NCI-H2227 treated with DMSO at 0.1 percent for 48 hours (cell line): ENCODE measurements at places on chromosomes 2 and 18.

DNA sequence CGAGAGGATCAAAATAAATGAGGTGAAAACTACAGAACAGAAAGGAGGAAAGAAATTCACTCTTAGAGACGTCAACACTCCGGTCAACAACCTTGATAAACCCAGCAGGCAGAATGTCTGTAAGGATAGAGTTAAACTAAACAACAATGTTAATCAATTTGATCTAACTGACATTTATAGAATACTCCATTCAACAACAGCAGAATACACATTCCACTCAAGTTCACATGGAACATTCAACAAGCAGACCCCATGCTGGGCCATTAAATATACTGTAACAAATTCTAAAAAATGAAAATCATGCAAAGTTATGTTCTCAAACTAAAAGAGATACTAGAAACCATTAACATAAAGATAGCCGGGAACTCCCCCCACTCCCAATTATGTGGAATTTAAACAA, 41.8 kb downstream of the FAM210A start:
- no peak for DNase-seq

GRCh38 chr2:30293303-30293921, 62.1 kb downstream of the LBH start:
- DNase-seq = no peak

DNA sequence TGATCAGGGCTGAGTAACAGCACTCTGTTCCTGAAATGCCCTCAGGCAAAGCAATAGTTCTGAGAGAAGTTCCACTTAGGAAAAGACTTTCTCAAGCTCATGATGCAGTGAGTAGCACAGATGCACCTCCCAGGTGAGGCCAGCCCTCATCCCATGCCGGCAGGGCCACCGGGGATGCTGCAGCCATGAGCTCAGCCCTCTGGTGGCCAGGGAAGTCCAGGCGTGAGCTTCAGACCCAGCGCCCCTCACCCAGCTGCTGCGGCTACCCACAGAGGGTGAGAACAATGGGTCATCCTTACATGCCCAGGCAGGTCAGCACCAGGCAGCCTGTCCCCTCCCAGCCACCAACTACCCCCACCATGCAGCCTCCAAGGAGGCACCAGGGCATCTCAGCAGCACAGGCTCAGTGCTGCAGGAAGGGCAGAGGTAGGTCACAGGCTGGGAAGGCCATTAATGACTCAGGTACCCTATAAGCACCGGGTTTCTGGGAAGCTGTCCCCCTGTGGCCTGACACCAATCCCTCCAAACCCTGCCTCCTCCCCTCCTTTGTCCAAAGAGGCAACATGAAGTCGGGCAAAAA, 50.6 kb downstream of the TTC32 start:
- no peak for DNase-seq

DNA sequence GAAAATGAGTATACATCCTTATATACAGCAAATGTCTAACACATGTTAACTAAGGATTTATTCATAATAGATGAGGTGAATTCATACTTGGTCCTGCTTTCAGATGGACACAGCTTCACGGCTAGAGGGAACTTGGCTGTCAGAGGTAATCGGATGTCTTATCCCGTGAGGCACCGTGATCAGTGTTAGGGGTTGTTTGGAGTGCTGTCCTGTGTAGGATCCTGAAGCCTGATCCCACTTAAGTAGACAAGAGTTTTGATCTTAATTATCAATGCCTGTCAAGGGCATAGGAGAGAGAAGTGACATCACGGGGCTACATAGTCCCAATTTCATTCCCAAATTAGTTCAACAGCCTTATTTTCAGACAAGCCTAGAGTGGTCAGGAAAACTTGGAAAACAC, 204.6 kb downstream of the RNF144A start:
- DNase-seq = no peak

- no peak for DNase-seq
Observed at GRCh38 chr2:216090369-216090786, 8.7 kb downstream of the TMEM169 start.

DNA sequence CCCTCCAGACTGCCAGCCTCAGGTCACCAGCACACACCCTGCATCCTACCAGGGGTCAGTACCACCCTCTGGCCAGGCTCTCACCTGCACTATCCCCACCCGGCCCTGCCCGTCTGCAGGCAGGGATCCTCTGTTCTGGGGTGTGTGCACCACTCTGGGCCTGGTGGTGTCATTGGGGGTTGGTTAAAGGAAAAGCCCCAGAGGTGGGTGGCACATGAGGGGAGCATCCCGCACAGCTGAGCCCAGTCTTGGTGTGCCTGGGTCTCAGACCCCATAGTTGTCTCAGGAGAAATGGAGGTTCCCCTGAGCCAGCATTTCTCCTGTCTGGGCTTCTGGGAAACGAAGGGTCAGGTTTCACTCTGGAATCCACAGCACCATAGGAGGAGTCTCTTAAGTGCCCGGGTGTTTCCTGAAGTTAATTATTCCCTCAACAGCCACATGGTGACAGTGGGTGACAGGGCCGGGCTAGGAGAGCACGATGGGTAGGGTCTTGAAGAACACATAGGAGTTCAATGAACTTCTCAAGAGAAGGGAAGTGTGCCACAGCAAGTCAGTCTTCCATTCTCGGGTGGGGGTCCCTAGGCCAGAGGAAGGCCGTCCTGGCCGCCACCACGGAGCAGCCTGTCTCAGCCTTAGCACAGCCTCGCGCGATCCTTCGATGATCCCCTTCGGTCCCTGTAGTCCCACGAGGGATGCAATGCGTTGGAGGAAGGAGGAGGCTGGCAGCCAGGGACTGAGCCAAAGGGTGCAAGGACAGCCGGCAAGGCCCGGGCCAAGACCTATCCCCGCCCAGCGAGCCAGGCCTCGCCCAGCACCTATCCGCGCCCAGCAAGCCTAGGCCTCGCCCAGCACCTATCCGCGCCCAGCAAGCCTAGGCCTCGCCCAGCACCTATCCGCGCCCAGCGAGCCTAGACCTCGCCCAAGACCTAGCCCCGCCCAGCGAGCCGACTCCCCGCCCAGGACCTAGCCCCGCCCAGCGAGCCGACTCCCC, 1.1 kb upstream of the FARP2 start:
- peak; percentile 15 for DNase-seq

DNA sequence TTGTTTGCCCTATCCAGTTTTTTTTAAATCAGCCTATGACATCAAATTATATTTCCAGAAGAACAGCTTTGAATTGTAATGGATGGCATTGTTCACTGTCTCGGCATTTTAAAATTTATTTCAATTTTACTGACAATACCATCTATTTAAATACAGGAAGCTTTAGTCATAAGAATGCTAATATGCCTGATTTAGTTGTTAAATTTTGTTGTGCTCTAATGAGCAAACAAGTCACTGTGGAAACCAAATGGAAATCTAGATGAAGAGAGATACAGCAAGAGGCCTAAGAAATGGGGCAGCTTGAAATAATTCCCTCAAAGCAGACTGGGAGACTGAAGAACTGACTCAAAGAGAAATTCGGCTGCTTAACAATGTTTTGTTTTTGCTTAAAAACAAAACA, 76.8 kb downstream of the OSBPL6 start:
- no peak for DNase-seq

DNA sequence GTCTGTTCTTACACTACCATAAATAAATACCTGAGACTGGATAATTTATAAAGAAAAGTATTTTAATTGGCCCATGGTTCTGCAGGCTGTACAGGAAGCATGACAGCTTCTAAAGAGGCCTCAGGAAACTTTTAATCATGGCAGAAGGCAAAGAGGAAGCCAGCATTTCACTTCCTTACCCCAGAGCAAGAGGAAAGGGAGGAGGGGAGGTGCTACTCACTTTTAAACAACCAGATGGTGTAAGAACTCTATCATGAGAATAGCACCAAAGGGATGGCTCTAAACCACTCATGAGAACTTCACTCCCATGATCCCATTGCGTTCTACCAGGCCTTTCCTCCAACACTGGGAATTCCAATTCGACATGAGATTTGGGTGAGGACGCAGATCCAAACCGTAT, 344.4 kb upstream of the SLC39A10 start:
- DNase-seq = no peak

DNA sequence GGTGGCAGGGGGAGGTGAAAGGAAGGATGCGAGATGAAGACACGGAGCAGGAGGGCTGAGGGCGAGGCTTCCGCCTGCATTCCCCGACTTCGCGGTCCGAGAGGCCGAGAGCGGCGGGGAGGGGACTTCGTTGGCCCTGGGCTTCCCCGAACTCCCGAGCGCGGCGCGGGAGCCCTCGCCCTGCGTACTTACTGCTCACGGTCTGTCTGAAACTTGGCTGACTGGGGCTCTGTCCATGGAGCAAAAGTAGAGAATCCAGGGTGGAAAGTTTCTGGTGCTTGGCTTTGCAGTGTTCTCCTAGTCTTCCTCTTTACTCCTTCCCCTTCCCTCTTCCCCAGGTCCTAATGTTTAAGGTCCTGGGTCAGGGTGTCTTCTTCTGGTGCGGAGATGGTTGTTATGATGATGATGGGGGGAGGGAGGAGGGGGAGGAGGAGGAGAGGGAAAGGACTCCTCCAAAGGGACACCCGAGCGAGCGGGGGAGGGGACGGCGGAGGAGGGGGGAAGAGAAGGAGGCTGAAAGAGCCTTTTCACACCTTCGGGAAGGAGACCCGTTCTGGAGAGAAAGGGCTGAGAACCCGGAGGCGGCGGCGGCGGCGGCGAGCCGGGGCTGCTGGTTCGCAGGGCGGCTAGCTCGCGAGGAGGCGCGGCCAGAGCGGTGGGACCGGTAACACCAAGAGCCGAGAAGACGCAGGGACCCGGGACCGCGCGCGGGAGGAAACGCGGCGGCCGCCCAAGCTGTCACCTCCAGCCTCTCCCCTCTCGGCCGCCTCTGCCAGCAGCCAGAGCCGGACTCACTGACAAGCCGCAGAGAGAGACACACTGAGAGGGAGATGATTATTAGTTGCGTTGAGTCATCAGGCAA, at the start of gene SATB2:
Gene SATB2 (minus strand): TSS at position 793 of the 862 bp plus-strand sequence. CDS start 1,902 bp downstream, outside the sequence.
- DNase-seq = peak; percentile 69

DNA sequence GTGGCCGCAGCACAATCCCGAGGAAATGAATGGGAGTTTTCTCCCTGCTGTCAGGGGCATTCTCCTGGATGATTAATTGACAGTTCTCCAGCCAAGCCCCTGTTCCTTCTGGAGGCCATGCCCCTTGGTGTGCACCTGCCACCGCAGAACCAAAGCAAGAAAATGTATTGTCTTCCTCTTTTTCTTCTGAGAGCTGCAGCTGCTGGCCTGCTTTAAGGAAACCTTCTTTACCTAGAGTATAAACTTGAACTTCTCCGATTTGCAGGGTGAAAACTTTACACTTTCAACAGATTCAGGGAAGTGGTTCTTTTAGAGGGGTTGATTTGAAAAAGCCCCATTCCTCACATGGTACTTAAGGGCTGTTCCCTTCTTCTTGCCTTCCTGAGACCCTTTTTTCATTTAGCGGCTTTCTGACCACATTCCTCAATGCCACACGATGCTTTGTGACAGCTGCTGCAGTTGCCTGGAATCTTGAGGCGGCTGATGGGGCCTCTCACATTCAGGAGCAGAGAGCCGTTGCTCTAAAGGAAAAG, 402.8 kb downstream of the TXNL1 start:
- DNase-seq = peak; percentile 49

GRCh38 chr2:173898178-173898668, 67.0 kb downstream of the SP3 start:
- DNase-seq = no peak

- DNase-seq = no peak
Observed at GRCh38 chr2:197137826-197138477, 172.6 kb downstream of the ANKRD44 start.

GRCh38 chr18:62140259-62140658, 46.6 kb downstream of the PIGN start:
- no peak for DNase-seq

DNA sequence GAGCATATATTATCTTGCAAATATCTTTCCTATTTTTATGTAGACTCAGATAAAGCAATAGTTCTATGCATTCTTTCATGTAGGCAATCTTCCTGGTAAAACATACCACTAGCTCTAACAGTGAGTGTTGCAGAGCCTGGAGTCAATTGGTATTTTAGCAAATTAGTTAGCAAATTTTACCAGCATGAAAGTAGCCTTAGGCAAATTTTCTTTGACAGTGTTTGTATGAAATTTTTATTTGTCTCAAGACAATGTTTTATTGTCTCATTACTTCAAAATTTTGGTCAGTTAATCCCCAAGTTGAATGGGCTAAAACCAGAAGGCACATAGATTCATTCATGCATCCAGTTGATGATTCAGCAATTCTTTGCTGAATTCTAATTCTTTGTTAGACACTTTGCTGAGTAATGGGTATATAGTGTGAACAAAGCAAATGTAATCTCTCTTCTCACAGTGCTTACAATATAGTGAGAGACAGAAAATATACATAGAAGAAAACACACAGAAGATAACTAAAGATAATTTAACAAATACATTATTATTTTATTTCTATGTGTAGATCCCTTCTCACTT, 27.1 kb downstream of the SLC38A11 start:
- no peak for DNase-seq

DNA sequence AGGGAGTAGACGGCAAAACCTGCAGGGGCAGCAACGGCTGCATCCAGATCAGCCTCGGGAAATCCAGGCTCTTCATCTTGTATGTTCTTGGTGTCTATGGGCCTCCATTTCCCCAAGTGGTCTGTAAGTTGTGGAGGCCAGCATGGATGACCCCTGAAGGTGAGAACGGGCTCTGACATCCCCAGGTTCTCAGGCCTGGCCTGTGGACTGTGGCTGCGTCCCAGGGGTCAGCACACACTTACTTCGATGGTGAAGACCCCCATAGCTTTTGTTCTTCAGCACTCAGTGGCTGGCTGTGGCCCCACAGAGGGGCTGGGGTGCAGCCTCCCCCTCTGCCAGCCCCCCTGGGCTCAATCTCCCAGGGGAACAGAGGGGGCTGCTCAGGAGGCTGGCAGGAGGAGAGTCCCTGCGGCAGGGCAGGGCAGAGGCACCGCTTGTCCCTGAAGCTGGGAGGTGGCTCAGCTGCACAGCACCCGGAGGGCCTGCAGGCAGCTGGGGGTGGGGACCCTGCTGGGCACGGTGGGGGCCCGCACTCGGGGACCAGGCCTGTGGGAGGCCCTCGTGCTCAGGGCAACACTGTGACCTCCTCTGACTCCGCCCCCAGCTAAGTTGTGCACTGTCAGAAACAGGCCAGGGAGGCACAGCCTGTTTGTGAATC, 3.8 kb downstream of the SLC66A3 start:
- DNase-seq = no peak

GRCh38 chr2:72198532-72199241, 51.0 kb upstream of the CYP26B1 start:
- DNase-seq = no peak

GRCh38 chr2:98390571-98391476, 44.6 kb downstream of the CNGA3 start:
- no peak for DNase-seq

GRCh38 chr18:31197676-31198075, 35.0 kb upstream of the DSC1 start:
- no peak for DNase-seq

DNA sequence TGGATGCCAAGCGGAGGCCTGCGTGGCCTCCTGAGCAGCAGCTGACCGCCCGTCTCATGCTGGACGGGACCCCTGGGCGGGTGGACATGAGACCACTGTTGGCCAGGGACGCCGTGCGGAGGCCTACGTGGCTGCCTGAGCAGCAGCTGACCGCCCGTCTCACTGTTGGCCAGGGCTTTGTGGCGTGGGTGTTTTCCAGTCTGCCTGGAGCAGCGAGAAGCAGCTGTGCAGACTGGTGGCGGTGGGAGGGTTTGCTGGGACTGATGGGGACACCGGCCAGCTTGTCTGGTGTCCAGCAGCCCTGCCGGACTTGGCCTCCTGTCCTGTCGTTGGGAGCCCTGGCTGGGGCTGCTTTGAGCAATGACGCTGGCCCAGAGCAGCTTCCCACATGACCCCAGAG, 5.8 kb upstream of the D2HGDH start:
- DNase-seq = no peak
